Activated CD4-positive, alpha-beta memory T cell treated with anti-CD3 and anti-CD28 coated beads, Interleukin-2, amount 10 ng/mL, durations not matched to agents 7 days and 5 days (primary cell): ENCODE measurements at places on chromosomes 6 and 20. TPM values are rescaled to one million over a fixed set of nuclear protein-coding genes. Genes with fewer than 3 reads are reported as not detected.

DNA sequence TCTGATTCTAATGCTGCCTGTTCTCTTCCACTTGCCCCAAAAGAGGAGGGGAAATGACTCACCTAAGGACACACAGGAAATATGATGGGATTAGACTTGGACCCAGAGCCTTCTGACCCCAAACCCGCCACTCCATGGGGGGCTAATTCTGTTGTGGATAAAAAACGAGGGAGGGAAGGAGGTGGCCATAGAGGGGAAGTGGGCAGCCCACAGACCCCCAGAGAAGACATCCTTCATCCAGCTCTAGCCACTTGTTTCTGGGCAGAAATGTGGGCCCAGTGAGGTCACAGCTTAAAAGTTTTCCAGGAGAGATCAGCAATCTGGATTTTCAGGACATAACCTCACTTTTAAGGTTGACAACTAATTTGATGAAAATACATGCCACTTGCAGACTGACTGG lies 202.1 kb downstream of the ANKRD60 start:
- DNase-seq = no peak
- no peak overlapping the region for H3K4me3 ChIP-seq
- no peaks in the 10 kb centered on the region for H3K36me3 ChIP-seq
- no peak overlapping the region for H3K27ac ChIP-seq

DNA sequence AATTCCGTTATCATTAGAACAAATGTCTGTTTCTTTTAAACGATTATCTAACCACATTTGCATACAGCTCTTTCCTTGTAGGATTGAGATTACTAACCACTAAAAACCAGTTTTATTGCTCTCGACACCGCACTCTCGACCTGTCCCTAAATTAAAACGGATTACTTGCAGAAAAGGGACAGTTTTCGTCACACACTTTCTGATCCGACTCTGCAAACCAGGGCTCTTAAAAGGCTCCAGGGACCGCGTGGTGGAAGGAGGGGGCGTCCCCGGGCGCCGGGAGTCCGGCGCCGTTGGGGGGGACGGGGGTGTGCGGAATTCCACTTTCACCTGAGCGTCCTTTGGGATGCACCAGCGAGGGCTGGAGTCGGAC lies 731 bp downstream of the MAK start:
- H3K27ac ChIP-seq = no peak overlapping the region
- H3K36me3 ChIP-seq = peaks cover 2% of the 10 kb centered on the region
- peak; percentile 25 for DNase-seq
- H3K27me3 ChIP-seq = peaks cover 27% of the 10 kb centered on the region
- H3K4me3 ChIP-seq = peak overlapping the region; percentile 70
- H3K4me1 ChIP-seq = peaks cover 25% of the 10 kb centered on the region

The BHLHE23 gene
- total RNA-seq = not detected

DNA sequence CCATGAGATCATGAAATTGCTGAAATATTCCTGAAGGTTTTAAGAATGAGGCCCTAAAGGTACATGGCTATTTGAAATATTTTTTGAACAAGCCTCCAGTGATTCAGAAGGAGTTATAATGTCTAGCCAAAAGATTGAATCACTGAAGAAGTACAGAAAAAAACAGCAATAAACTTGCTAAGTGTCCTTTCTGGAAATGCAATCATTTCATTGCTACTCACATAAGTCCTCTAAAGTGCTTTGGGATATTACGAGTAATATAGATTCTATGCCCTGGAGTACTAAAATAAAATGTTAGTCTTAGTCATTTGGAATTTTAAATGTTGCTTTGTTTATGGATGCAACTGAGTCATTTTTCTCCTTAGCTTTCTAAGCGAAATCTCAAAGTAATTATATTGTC lies 32.7 kb downstream of the CENPW start:
- no peaks in the 10 kb centered on the region for H3K36me3 ChIP-seq
- no peaks in the 10 kb centered on the region for H3K27me3 ChIP-seq
- H3K27ac ChIP-seq = no peak overlapping the region

DNA sequence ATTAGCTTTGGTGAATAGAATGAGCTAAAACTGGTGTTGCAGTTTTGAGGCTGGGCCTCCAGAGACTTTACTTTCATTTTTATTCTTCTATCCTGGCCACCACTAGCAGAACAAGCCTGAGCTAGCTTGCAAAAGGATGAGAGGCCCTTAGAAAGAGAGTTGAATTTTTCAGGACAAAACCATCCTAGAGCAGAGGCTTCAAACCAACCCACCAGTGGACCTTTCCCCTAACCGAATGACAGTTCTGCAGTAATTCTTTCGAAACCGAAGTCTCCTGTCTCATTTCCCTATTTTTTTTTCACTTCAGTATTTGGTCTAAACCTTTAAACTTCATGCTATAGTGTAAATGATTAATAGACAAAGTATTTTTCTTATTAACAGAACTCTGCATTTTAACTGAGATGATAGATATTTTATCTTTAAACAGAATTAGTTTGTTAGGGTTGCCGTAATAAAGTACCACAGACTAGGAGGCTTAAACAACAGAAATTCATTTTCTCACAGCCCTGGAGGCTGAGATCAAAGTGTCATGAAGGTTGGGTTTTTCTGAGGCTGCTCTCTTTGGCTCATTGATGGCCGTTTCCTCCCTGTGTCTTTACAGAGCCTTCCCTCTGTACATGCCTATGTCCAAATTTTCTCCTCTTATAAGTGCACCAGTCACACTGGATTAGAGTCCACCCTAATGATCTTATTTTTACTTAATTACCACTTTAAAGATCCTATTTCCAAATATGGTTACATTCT lies 80.6 kb upstream of the PAK5 start:
- DNase-seq = no peak
- H3K27ac ChIP-seq = no peak overlapping the region
- peaks cover 4% of the 10 kb centered on the region for H3K27me3 ChIP-seq

DNA sequence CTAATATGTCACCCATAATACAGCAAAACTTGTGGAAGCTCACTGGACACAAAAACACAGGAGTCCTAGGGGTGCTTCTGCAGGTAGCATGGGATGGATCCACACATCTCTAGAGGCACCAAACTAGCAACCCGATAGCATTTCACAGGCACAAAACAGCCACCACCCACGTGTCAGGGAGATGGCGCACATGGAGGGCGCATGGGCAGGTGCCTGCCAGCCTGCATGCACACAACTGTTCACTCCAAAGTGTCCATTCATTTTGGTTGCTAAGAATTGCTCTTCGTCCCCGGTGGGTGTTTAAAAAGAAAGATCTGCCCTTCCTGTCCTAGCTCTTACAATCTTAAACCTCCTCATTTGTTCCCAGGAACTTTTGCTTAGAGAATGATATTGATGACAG lies 171.3 kb downstream of the SYNDIG1 start:
- no peak overlapping the region for H3K4me3 ChIP-seq
- H3K4me1 ChIP-seq = no peaks in the 10 kb centered on the region
- H3K36me3 ChIP-seq = no peaks in the 10 kb centered on the region
- no peak overlapping the region for H3K27ac ChIP-seq
- no peak for DNase-seq

DNA sequence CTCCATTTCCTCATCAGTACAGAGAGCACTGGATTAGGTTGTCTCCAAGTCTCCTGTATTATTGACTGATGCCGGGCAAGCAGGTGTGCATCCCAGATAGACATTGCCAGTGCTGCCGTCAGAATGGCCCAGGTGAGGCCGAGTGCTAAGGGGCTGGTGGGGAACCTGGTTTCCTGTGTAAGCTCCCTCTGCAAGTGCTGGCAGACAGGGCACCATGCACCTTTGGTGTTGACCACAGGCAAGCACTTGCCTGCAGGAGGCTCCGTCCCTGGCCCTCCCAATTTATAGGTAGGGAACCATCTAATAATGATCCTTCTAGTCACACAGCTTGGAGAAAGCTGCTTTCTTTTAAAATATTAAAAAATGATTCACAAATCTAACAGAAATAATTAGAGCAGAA lies 747 bp downstream of the GABRR1 start:
- no peak overlapping the region for H3K4me3 ChIP-seq
- no peaks in the 10 kb centered on the region for H3K4me1 ChIP-seq
- peaks cover 35% of the 10 kb centered on the region for H3K27me3 ChIP-seq
- H3K36me3 ChIP-seq = no peaks in the 10 kb centered on the region
- no peak overlapping the region for H3K27ac ChIP-seq
